ENCODE measurements at places on chromosomes 12 and 14.

- DNase-seq = no peak
Observed at GRCh38 chr12:26126340-26127284, 1.8 kb upstream of the BHLHE41 start.

DNA sequence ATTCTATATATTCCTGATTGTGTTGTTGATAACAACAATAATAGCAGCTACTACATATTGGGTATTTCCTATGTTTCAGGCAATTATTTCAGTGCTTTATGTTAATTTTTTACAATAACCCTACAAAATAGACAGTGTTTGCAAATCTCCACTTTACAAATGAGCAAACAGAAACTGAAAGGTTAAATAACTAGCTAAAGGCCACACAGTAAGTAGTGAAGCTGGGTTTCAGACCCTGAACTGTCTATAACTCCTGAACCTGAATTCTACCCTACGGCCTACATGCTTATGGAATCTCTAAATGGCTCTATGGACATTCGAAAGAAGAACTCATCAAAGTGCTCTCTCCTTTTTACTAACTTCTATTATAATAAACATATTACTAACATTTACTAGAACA is 19.7 kb upstream of the NUDT4 start:
- DNase-seq = no peak

- no peak for DNase-seq
Observed at GRCh38 chr14:36944307-36945010, 227.9 kb downstream of the SLC25A21 start.

- no peak for DNase-seq
Observed at GRCh38 chr12:89690925-89691324, 17.7 kb downstream of the ATP2B1 start.

DNA sequence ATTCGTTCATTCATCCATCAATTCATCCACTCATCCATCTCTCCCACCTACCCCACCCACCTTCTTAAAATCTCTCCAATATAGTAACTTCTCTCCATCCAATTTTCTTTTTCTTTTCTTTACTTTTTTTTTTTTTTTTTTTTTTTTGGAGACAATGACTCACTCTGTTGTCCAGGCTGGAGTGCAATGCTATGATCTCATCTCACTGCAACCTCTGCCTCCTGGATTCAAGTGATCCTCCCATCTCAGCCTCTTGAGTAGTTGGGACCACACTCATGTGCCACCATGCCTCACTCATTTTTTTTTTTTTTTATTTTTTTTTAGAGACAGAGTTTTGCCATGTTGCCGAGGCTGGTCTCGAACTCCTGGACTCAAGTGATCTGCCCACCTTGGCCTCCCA is 118.4 kb downstream of the SUDS3 start:
- no peak for DNase-seq

DNA sequence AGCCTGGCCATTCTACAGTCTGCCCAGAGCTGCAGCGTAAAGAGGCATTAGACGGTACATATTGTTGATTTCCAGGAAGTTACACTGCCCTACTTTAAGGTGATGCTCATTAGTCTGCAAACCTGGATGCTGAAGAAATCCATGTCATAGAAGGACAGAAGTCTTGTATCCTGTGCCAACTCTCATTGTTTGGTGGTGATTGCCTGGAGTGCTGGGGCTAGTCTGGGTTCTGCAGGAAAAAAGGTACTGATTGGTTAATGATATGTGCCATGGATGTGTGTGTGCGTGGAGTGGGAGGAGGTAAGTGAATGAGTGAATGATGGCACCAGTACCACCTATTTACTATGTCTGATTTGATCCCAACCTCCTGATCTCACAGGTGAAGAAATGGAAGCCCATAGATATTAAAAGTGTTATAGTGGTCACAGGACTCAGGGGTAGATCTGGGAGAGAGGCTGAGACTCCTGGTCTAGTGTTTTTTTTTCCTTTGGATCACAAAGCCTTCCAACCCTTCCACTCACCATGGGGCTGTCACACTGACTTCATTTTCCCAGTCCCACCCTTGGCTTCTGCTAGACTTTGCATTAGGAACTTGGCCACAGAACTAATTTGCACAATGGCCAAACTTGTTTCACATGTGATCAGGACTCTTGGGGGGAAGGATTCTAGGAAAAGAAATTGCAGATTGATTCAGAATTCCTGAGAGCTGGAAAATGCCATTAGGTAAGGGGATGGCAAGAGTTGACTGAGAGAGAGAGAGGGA is 96.1 kb downstream of the TMX1 start:
- no peak for DNase-seq

DNA sequence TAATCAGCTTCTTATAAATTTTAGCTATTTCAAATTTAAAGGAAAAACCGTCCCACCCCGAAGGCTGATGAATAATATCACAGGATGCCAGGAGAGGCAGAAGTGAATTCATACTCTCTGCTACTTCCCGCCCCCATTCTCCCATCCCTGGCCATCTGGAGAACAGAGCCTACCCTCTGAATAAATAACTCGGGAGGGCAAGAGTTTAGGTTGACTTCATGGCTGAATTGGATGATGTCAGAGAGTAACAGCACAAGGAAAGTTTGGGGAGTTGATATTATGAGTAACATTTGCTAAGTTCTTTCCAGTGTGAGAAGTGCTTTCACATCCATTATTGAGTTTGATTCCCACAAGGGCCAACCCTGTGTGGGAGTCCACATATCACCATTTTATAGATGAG is 241.6 kb downstream of the EGLN3 start:
- no peak for DNase-seq

GRCh38 chr14:63454863-63455622 is 88.1 kb downstream of the PPP2R5E start:
- DNase-seq = peak; percentile 39
